Stimulated activated CD8-positive, alpha-beta memory T cell treated with anti-CD3 and anti-CD28 coated beads, Interleukin-4, amount 100 ng/mL, for 4 hours (primary cell): ENCODE measurements at places on chromosomes 3 and 15.

GRCh38 chr3:134824791-134825190 is 29.7 kb downstream of the EPHB1 start:
- DNase-seq: no peak

GRCh38 chr3:14123308-14124222 is 1.1 kb downstream of the CHCHD4 start:
- DNase-seq: no peak

GRCh38 chr3:3334491-3334890 is 155.0 kb upstream of the CRBN start:
- DNase-seq: no peak

DNA sequence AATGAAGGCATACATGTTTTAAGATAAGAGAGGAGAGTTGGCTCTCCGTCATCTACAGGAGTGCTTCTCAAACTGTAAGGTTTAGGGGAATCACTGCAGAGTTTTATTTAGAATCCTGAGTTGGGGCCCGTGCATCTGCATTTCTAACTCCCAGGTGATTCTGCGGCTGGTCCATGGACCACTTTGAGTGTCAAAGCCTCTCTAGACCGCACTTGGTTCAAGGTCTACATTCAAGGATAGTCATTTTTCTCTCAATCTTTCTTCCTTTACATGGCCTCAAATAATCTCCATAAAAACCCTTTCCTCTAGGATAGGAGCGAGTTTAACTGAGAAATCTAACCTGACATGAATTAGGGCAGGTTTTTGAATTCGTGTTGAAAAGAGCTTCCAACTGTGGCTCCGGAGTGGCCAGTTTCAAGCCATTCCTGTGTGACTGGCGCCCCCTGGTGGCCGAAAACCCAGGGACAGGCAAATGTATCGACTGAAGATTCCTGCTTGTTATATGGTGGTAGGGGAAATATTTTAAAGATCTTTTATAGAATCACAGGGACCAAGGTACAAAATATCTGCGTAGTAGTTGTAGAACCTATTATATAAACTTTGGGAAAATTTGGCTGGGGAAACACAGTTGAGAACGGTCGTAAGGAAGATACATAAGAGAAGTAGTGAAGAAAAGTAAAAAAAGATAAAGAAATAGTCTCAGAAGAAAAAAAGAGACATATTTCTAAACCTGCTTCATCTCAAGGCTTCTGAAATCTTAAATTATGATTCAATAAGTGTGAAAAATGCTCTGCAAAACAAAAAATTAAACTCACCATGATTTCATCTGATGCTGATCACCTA is 11.9 kb downstream of the GABRR3 start:
- peak; percentile 73 for DNase-seq

DNA sequence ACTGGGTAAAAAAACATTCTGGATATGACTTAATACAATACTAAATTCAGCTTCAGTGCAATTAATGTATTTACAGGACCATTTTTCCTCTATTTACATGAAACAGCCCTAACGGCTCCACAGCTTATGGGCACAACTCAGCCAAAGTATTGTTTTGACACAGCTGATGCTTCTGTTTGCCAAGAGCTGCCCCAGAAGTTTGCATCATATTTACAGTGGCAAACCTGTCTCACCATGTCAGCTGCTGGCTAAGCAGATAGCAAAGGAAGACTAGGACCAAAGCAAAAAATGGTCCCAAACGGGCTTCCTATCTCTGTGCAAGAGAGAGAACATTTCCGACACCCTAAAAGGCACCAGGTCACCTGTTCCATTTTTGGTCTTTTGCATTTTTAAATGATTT is 94.5 kb downstream of the ADAMTS9 start:
- DNase-seq: no peak
